ENCODE measurements at places on chromosomes 6 and 20. TPM values are rescaled to one million over a fixed set of nuclear protein-coding genes. Genes with fewer than 3 reads are reported as not detected.
A peak's percentile ranks its signal among the peaks of the same experiment; 100 is the strongest.

OTOR gene
- not detected for total RNA-seq

TP53TG5 gene
- total RNA-seq, result 0.85 TPM

DDX43 gene
- total RNA-seq, result 0.60 TPM

BPI gene
- not detected for total RNA-seq

GRCh38 chr20:47805951-47806350 is 20.7 kb upstream of the SULF2 start:
- no peak overlapping the region for H3K27ac ChIP-seq
- DNase-seq, result no peak
- H3K4me1 ChIP-seq, result peaks cover 32% of the 10 kb centered on the region

DNA sequence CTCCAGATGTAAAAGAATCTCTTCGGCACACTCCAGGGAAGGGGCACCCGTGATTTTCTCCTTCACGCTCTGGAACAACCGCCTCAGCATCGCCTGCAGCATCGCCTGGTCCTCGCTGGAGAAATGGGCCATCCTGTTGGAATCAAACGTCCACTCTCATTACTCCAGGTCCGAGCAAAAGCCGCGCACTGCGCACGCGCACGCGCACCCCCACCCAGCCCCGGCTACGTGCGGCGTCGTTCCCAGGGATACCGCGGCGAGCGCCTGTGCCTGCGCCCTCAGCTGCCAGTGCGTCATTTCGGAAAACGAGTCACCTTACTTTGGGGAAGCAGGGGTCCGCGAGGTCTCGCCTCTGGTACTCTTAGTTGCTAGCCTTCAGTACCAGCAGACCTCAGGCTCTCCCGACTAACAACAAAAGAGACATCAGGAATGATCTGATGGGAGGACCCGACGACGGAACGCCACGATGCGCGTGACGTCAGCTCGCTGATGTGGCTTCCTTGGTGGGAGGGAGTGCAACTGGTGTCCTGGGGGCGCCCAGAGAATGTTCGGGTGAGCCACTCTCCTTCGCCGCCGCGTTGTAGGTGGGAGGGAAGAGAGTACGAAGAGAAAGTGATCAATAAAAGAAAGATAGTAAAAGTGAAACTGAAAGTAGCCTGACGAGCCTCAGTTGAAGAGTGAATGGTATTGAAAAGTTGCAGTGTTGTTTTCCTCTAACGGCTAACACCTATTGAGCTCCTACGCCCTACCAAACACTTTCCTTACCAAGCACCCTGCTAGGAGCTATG is at the start of gene TBC1D32:
Gene TBC1D32 (minus strand): TSS at position 182 of the 788 bp plus-strand sequence. CDS start 50 bp downstream, at position 132.
- peak within 1 kb of the TSS; percentile 89 for H3K4me3 ChIP-seq
- H3K36me3 ChIP-seq, result no peaks in the 10 kb centered on the region
- H3K4me1 ChIP-seq, result peaks cover 10% of the 10 kb centered on the region
- peak within 1 kb of the TSS; percentile 98 for H3K27ac ChIP-seq

GRCh38 chr20:52234302-52235045 is 42.9 kb upstream of the ZFP64 start:
- H3K27me3 ChIP-seq, result no peaks in the 10 kb centered on the region
- no peak overlapping the region for H3K4me3 ChIP-seq
- no peaks in the 10 kb centered on the region for H3K4me1 ChIP-seq
- no peak overlapping the region for H3K27ac ChIP-seq
- no peak for DNase-seq

DNA sequence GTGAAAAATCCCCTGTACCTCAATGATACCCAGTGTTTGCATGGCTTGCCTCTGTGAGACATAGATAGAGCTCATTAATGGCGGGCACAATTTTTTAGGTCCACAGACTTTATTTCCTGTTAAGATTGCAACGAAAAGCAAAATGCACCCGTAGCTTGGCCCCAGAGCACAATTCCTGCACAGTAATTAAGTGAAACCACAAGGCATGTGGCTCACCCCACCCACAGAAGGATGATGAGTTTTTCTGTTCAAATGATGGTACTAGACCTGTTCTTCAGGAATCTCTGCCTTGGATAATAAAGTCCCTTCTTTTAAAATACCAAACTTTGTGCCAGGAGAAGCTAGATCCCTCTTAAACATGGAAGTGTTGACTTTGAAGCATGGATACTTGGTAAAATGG is 738.1 kb downstream of the QKI start:
- peaks cover 2% of the 10 kb centered on the region for H3K36me3 ChIP-seq
- no peak for DNase-seq

GRCh38 chr6:115137910-115138309 is 795.1 kb upstream of the HS3ST5 start:
- H3K36me3 ChIP-seq, result no peaks in the 10 kb centered on the region
- no peak overlapping the region for H3K4me3 ChIP-seq
- no peaks in the 10 kb centered on the region for H3K27me3 ChIP-seq
- H3K27ac ChIP-seq, result no peak overlapping the region
- peaks cover 5% of the 10 kb centered on the region for H3K4me1 ChIP-seq

DNA sequence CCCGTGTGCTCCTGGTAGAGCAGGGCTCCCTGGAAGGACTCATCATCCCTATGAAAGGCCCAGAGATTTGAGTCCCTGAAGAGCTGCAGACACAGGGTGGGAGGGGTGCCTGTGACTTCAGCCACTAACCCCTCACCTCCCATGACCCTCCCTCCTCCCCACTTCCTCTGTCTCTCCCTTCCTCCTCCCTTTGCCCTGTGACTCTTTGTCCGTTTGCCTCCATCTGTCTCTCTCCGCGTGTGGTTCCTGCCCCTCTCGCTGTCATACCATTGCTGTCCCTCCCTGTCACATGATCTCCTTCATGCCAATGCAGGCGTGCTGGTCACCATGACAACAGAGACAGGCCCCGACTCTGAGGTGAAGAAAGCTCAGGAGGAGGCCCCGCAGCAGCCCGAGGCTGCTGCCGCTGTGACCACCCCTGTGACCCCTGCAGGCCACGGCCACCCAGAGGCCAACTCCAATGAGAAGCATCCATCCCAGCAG is 19.0 kb downstream of the EPB41L1 start:
- 0 out of 2 replicates have a peak overlapping the region, but pooled peaks have one; percentile 9 for H3K27ac ChIP-seq
- peaks cover 23% of the 10 kb centered on the region for H3K4me1 ChIP-seq
- peak overlapping the region; percentile 14 for H3K4me3 ChIP-seq
- no peaks in the 10 kb centered on the region for H3K36me3 ChIP-seq

DNA sequence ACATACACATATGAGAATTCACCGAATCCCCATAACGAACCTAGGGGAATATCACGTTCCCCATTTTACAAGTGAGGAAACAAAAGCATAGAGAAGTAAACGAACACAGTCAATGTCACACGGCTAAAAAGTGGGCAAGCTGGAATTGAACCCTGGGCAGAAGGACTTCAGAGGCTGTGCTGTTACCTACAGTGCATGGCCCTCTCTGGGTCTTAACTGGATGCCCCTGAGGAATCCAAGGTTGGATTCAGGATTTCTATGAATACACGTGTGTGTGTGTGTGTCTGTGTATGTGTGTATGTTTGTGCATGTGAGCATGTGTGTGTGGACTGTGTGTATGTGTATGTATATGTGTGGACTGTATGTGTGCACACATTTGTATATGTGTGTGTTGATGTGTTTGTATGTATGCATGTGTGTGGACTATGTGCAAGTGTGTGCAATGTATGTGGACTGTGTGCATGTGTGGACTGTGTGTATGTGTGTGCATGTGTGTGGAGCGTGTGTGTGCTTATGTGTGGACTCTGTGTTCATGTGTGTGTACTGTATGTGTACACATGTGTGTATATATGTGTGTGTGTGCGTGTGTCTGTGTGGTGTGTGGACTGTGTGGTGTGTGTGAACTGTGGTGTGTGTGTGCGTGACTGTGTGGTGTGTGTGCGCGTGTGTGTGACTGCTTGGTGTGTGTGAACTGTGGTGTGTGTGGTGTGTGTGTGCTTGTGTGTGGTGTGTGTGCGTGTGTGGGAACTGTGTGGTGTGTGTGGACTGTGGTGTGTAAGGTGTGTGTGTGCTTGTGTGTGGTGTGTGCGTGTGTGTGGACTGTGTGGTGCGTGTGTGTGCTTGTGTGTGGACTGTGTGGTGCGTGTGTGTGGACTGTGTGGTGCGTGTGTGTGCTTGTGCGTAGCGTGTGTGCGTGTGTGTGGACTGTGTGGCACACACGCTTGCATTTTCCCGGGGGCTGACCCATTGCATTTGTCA is 49.0 kb downstream of the HNF4A start:
- no peaks in the 10 kb centered on the region for H3K27me3 ChIP-seq
- no peak for DNase-seq
- H3K4me3 ChIP-seq, result no peak overlapping the region

DNA sequence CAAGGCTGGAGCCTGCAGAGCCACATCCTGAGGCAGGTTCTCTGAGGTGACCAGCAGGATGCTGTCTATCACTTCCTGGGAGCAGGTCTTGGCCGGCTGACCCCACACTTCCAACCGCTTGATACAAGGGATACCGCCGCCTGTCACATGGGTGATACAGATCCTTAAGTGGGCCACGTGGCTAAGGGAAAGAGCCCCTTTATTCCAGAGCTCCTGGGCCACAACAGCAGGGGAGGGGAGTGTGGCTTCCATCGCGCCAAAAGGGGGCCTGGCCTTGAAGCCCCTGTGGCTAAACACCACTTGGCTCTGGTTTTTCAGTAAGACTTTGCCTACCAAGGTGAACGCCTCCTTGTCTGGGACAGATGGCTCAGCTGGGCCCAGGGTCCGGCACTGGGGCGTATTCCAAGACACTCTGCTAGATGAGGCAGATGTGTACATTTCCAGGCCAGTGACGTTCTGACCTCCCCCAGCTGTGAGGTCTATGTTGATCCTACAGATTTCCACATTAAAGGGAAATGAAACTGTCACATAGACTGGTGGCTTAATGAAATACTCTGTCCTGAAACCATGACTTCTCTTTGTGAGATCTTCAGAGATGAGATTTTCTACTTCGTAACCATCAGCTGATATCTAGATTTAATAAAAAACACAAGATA is 37.6 kb upstream of the AVP start:
- no peaks in the 10 kb centered on the region for H3K4me1 ChIP-seq
- peaks cover 50% of the 10 kb centered on the region for H3K36me3 ChIP-seq
- H3K27ac ChIP-seq, result no peak overlapping the region
- DNase-seq, result no peak
- peaks cover 3% of the 10 kb centered on the region for H3K27me3 ChIP-seq

DNA sequence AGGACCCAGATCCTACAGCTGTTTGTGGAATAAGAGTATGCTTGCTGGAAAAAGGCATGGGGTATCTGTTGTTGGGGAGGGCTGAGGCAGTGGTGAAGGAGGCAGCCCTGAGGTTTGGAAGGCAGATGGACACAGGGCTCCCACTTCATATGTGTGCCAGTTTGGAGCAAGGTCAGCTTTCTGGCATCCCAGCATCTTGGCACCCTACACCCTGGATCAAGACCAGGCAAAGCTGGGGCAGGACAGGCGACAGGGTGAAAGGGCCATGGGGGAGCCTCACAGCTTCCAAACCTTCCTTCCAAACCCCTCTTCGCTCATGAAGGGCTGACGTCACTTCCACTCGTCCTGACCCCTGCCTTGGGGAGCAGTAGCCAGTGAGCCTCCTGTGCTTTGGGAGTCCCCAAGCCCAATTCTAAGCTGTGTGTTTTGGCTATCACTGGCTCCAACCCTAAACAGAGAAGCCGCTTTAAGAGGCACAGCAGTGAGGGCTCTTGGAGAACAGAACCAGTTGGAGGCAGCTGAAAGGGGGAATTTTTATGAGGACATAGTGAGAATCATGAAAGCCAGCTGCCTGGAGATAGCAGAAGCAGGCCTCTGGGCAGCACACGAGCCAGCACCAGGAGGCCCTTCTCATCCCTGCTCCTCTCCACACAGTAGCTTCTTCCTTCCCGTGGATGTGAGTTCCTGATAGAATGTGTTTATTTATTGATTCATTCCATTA is 448.6 kb upstream of the CDH4 start:
- no peak overlapping the region for H3K4me3 ChIP-seq
- H3K4me1 ChIP-seq, result peaks cover 25% of the 10 kb centered on the region
- H3K27ac ChIP-seq, result no peak overlapping the region
- peaks cover 45% of the 10 kb centered on the region for H3K27me3 ChIP-seq
- no peak for DNase-seq
- peaks cover 30% of the 10 kb centered on the region for H3K36me3 ChIP-seq

DNA sequence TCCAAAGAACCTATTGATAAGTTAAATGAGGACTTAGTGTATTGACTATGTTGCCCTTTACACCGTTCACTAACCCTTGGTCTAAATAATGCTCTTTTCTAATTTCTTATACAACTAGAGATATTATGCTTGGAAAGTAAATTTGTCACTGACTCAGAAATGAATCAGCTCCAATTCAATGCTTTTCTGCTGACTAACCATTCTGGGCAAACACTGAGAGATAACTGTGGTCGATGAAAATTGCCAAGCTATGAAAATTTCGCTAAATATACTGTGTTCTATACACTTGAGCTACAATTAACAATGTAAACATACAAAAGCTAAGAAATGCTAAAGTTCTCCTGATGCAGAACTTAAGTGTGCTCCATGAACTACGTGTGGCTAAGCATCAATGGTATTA is 23.1 kb upstream of the FBXO9 start:
- no peak overlapping the region for H3K27ac ChIP-seq
- H3K4me3 ChIP-seq, result no peak overlapping the region
- H3K36me3 ChIP-seq, result peaks cover 26% of the 10 kb centered on the region
- no peaks in the 10 kb centered on the region for H3K27me3 ChIP-seq

DNA sequence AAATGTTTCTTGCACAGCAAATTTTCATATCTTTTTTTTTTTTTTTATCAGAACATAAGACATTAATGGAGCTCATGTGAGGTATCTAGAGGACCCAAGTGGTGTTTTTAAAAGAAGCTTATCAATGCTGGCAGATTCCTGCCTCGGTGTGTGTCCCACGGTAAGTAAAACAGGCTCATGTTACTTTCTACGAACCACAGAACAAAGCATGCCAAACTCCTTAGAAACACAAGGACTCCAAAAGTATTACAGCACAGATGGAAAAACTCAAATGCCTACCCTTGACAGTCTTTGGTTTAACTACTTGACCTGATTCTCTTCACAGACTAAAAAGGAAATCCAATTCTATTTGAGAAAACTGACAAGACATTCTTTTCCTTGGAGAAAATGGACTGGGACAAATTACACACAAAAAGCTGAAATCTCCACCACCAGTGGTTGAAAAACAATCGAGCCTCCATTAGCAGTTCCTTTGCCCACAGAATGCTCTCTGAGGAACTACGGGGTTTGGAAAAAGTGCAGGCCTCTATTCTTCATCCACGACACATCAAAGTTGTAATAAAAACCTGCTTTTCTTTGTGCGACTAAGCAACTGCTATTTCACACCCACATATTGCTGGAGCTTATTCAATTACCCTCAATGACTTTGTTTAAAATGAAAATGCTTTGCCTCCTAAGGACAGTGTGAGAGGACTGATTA is 5.4 kb downstream of the METTL24 start:
- H3K27ac ChIP-seq, result 0 out of 2 replicates have a peak overlapping the region, but pooled peaks have one; percentile 28
- H3K27me3 ChIP-seq, result peaks cover 24% of the 10 kb centered on the region
- H3K4me3 ChIP-seq, result no peak overlapping the region
- DNase-seq, result no peak
